IMR-90 (cell line): ENCODE measurements at places on chromosomes 7 and 10. TPM values are rescaled to one million over a fixed set of nuclear protein-coding genes. Genes with fewer than 3 reads are reported as not detected.
A peak's percentile ranks its signal among the peaks of the same experiment; 100 is the strongest.

The ARHGAP22 gene
- polyA plus RNA-seq, result 30.2 and 34.0 TPM in 2 replicates

The CCL24 gene
- not detected in 2 replicates for polyA plus RNA-seq

- peak; percentile 97 for DNase-seq
These were observed at the start of gene TBC1D12 for GRCh38 chr10:94402204-94402842. Gene TBC1D12 (plus strand): TSS chr10:94402541. CDS start chr10:94402614, 73 bp downstream.

- DNase-seq, result no peak
These were observed 2.4 kb upstream of the EVX1 start for GRCh38 chr7:27240015-27240731.

GRCh38 chr7:103940382-103941268, 48.8 kb downstream of the RELN start:
- no peak for DNase-seq

- peak; percentile 5 for DNase-seq
These were observed 132.9 kb downstream of the ATXN7L1 start for GRCh38 chr7:105743351-105744090.
